ENCODE measurements at places on chromosomes 5 and 9.

DNA sequence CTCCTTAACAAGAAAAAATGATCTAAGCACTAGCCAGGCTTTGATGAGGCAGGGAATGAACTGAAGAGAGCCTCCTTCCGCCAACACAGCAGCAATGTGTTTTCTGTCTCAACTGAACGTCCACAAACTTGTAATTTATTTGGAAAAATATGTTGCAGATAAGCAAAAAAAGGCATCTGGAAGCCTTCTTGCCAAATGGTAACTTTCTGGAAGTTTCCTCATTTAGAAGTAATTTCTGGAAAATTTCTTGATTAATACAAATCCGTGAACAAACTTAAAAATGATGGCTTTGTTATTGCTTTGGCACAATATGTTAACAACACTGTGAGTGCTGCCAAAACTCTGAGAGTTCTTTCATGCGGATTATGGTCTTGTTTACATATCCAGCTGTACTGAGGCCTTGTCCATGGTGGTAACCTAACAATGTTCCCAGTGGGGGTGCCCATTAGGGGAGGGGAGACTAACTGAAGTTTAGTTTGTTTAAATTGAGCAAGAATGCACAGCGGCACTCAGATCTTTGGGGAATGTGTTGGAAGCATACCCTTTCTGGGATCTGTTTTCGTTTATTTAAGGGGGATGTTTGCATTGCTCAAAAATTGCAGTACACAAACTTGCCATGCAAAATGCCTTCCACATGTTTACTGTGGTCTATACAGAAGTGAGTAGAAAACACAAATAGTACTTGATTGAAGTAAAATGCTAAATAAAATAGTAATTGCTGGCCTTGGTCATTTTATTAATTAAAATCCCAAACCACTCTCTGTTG lies 334.7 kb downstream of the NR2F1-AS1 start:
- DNase-seq: peak; percentile 64

- no peak for DNase-seq
Observed at GRCh38 chr5:120538149-120538548, 74.0 kb downstream of the PRR16 start.

DNA sequence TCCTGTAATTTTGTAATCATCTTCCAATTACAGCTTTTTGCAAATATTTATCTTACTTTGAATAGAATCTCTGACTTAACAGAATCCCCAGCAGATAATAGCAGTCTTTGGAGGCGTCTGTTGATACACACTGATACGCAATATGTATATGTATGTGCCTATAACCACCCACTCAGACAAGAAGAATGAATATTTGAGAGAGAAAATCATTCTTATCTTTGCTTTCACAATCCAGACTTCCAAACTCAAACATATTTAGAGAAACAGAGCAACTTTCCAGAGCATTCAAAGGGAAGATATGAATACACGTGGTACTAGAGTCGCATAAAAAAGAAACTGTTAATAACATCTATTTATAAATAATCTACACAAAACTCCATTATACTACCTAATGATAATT lies 6.1 kb downstream of the RORB start:
- DNase-seq: no peak

GRCh38 chr5:134873494-134873893 lies 677 bp upstream of the TXNDC15 start:
- peak; percentile 4 for DNase-seq

- DNase-seq: peak; percentile 59
Observed at GRCh38 chr9:126456441-126457174, 130.0 kb downstream of the MVB12B start.

DNA sequence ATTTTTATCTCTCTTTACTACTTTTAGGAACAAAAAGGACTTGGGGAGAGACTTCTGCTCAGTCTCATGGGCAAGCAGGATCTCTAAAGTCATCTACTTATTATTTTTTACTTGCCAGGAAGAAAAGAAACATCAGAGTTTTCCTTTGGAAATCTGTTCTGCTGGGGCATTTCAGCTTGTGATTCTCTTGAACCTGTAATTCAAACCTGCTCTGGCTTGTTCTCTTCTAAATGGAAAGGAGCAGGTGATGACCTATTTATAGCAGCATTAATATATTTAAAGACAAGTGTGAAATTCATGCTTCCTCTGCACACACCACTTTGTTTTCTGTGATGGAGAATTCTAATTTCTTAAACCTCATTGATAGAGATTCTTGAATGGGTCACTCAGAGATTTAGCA lies 2.0 kb downstream of the ADCY2 start:
- DNase-seq: no peak

DNA sequence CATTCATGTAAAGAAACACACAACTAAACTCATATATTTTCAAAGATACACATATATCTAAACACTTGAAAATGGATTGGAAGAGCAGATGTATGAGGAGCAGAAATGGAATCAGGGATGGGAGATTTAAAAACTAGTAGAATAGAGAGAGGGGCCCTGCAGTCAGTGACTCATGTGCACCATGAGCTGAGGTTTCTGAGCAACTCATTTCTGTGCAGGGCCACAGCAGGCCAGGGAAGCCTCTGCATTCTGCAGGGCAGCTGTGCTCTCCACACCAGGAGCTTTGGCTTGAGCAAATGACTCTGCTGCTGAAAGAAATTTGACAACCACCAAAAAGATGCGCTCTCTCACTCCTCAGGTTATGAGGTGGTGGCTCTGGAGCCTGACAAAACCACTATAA lies 27.1 kb downstream of the LHX6 start:
- no peak for DNase-seq

GRCh38 chr5:176610435-176610773 lies 448 bp upstream of the GPRIN1 start:
- DNase-seq: no peak

DNA sequence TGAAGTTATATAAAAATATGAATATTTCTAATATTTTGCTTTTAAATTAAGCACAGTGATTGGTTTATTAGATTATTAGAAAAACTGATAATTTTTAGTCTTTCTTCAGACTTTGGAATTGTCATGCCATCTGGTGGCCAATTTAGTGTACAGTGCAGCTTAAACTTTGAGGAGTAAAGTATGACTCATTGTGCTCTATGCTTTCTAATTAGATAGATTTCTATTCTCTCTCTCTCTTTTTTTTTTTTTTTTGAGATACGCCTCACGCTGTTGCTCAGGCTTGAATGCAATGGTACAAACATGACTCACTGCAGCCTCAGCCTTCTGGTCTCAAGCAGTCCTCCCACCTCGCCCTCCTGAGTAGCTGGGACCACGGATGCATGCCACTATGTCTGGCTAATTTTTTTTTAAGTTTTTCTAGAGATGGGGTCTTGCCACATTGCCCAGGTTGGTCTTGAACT lies 42.1 kb upstream of the GPR21 start:
- peak; percentile 21 for DNase-seq
